ENCODE measurements at places on chromosomes 12 and 14.
A peak's percentile ranks its signal among the peaks of the same experiment; 100 is the strongest.

GRCh38 chr14:42806909-42807315, 1200.2 kb downstream of the LRFN5 start:
- DNase-seq, result peak; percentile 70

DNA sequence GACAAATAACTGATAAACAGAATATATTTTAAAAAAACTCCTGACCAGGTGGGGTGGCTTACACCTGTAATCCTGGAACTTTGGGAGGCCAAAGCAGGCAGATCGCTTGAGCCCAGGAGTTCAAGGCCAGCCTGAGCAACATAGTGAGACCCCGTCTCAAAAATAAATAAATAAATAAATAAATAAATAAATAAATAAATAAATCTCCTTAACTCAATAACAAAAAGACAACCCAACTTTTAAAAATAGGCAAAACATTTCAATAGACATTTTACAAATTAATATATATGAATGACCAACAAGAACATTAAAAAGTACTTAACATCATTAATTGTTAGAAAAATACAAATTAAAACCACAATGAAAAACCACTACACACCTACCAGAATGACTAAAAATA, 56.2 kb upstream of the CAPRIN2 start:
- DNase-seq, result no peak

DNA sequence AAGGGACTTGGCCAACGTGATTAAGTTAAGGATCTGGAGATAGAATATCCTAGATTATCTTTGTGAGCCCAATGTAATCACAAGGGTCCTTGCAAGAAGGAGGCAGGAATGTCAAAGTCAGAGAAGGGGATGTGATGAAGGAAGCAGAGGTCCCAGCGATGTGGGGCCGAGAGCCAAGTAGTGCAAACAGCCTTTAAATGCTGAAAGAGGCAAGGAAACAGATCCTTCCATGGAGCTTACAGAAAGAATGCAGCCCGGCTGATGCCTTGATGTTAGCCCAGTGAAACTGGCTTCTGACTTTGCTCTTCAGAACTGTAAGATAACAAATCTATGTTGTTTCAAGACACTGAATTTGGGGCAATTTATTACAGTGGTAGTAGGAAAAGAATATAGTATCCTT, 74.9 kb downstream of the NEDD1 start:
- no peak for DNase-seq

- DNase-seq, result no peak
These were observed 161.7 kb downstream of the ANO2 start for GRCh38 chr12:5783289-5783920.

- no peak for DNase-seq
These were observed 186.7 kb upstream of the NEDD1 start for GRCh38 chr12:96720363-96720705.

- DNase-seq, result no peak
These were observed 38.9 kb downstream of the GPR65 start for GRCh38 chr14:88043529-88044443.

DNA sequence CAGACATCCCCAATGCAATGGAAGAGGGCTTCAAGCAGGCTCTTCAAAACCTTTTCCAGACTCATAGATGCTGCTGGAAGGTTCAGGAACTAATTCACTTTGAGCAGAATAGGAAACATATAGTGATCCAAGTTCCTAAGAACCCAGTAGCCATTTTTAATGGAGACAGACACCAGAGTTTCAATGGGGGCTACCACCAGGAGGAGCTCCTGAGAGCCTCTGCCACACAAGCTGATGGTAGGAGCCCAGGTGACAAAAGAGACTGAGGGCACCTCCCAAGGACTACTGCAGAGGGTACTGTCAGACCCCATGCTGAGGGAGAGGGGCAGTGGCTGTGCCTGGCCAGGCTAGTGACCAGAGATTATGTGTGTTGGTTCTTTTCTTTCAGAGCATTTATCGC, 45.9 kb downstream of the IFNG start:
- DNase-seq, result no peak

- DNase-seq, result no peak
These were observed 97.7 kb downstream of the RMST start for GRCh38 chr12:97560350-97560749.

Measured in fibroblast of skin of back (primary cell).